Common myeloid progenitor, CD34-positive (primary cell): ENCODE measurements at places on chromosomes 2 and 18.

GRCh38 chr2:127278959-127279358, 15.0 kb downstream of the ERCC3 start:
- no peak for DNase-seq
- no peak overlapping the region for H3K27ac ChIP-seq
- no peak overlapping the region for H3K4me3 ChIP-seq

DNA sequence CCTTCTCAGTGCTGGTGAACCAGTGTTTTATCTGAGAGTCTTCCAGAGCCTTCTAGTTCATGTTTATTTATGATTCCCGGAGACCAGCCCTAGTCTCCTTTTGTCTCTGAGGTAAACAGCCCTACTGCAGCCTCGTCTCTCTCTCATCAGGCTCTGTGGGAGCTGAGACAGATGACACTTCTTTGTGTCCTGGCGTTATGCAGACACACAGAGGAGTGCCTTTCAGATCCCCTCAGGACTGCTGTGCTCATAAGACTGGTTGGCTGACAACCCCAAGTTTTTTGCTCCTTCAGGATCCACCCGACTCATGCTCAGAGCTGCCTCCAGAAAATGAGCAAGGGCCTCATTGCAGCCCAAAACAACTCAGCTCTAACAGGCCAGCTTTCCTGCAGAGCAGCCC, 523.8 kb upstream of the SPHKAP start:
- no peaks in the 10 kb centered on the region for H3K27me3 ChIP-seq
- H3K27ac ChIP-seq = no peak overlapping the region
- DNase-seq = no peak
- no peaks in the 10 kb centered on the region for H3K4me1 ChIP-seq
- no peak overlapping the region for H3K4me3 ChIP-seq

DNA sequence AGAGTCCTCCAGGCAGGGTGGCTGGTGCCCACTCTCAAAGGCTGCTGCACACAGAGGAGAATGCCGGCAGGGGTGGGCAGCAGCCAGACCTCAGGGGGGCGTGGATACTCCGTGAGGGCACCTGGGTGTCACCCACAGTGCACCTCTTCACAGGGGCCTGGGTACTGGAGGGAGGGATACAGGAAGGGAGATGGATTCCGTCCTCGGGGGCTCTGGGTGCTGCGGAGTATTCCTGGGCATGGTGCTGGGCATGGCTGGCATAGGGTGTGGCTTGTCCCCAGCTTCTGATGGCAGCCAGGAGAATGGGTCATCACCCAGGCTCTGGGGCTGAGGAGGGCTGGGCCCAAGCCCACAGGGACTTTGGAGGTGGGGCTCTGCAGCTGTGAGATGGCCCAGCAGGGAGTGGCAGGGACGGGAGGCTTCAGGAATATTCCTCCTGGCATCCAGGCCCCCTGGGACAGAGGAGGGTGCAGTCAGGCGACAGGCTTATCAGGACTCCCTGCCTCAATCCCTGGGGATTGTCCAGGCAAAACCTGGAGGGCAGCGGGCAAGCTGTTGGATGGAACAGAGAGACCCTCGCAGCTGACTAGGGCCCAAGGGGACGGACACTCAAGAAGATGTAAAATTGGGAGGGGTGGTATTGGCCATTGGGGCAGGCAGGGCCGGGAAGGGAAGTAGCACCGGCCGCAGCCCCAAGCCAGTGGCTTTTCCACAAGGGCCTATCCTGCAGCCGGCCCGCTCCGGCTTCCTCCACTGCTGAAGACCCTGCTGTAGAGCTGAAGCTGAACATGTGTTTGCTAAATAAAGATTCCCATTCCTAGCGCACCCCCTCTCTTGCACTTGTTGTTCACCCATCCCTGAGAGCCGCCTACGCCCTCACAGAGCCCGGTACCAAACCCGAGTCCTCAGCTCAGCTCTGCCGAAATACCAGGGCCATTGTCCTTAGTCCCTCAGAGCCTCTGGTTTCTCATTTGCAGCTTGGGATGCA, 5.7 kb upstream of the KLHL30 start:
- H3K4me3 ChIP-seq = no peak overlapping the region
- H3K27me3 ChIP-seq = no peaks in the 10 kb centered on the region
- no peak for DNase-seq
- no peak overlapping the region for H3K27ac ChIP-seq
- no peaks in the 10 kb centered on the region for H3K36me3 ChIP-seq

DNA sequence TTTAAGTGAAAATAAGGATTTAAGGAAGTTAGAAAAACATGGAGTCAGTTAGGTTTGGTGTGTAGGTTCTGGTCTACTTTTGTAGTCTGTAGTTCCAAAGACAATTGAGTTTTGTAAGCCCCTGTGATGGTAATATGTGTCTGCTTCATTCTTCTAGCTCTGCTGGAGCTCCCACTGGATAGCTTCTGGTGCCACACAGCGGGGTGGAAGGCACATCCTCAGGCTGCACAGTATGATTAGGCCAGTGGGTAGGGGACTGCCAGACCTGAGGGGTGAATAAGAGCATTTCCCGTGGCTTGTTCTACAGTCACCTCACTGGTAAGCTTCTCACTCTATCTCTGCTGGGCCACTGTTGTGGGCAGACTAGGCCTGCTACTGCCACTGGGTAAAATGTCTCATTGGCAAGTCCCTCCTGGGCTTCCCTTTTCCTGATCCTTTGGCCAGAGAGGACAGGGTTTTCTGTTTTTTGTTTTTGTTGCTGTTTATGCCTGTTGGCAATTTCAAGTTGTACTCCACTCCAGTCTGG, 44.5 kb downstream of the TMEM131 start:
- H3K27ac ChIP-seq = no peak overlapping the region
- peaks cover 4% of the 10 kb centered on the region for H3K4me1 ChIP-seq
- H3K27me3 ChIP-seq = no peaks in the 10 kb centered on the region
- H3K36me3 ChIP-seq = no peaks in the 10 kb centered on the region
- DNase-seq = peak; percentile 26

- no peaks in the 10 kb centered on the region for H3K27me3 ChIP-seq
- DNase-seq = no peak
Observed at GRCh38 chr2:42227491-42227890, 58.3 kb downstream of the EML4 start.

DNA sequence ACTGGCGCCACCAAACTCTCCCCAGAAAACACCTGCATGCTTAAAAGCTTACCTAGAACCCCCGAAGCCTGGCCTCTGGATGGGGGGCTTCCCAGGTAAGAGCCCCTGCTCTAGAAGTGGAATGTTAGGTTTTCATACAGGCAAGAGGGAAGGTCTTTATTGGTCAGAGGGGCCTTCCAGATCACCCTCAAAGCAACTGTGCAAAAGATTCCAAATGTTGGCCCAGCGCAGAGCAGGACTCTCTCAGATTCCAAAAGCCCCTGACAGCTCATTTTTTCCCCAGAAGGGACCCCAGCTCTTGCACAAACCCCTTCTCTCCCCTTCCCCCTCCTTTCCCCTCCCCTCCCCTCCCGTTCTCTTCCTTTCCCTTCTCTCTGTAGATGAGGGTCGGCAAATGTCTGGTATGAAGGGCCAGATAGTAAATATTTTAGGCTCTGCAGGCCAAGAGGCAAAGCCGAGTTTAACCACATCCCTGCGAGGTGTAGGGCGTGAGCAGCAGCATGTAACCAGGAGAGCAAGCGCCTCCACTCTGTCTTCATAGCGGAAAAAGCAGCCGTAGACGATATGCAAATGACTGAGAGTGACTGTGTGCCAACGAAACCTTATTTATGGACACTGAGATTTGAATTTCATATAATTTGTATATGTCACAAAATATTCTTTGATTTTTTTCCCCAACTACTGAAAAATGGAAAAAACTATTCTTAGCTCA, 116.9 kb downstream of the SMAD7 start:
- no peak overlapping the region for H3K27ac ChIP-seq
- peaks cover 4% of the 10 kb centered on the region for H3K4me1 ChIP-seq
- no peaks in the 10 kb centered on the region for H3K36me3 ChIP-seq
- no peak overlapping the region for H3K4me3 ChIP-seq

GRCh38 chr2:3432067-3432466, 52.6 kb downstream of the TRAPPC12 start:
- no peaks in the 10 kb centered on the region for H3K4me1 ChIP-seq
- no peak for DNase-seq
- no peak overlapping the region for H3K27ac ChIP-seq
- no peaks in the 10 kb centered on the region for H3K27me3 ChIP-seq
- no peak overlapping the region for H3K4me3 ChIP-seq

GRCh38 chr18:74373428-74373827, 57.8 kb downstream of the C18orf63 start:
- peaks cover 8% of the 10 kb centered on the region for H3K4me1 ChIP-seq
- no peak for DNase-seq
- H3K36me3 ChIP-seq = no peaks in the 10 kb centered on the region
- no peaks in the 10 kb centered on the region for H3K27me3 ChIP-seq
- no peak overlapping the region for H3K4me3 ChIP-seq

GRCh38 chr18:62710417-62710816, 4.9 kb upstream of the PHLPP1 start:
- H3K27ac ChIP-seq = no peak overlapping the region
- H3K4me1 ChIP-seq = peaks cover 11% of the 10 kb centered on the region
- no peaks in the 10 kb centered on the region for H3K27me3 ChIP-seq
- no peak overlapping the region for H3K4me3 ChIP-seq
- no peaks in the 10 kb centered on the region for H3K36me3 ChIP-seq

- H3K27ac ChIP-seq = no peak overlapping the region
- peaks cover 11% of the 10 kb centered on the region for H3K27me3 ChIP-seq
- no peaks in the 10 kb centered on the region for H3K36me3 ChIP-seq
- DNase-seq = no peak
Observed at GRCh38 chr2:26700078-26700477, 7.6 kb downstream of the KCNK3 start.

DNA sequence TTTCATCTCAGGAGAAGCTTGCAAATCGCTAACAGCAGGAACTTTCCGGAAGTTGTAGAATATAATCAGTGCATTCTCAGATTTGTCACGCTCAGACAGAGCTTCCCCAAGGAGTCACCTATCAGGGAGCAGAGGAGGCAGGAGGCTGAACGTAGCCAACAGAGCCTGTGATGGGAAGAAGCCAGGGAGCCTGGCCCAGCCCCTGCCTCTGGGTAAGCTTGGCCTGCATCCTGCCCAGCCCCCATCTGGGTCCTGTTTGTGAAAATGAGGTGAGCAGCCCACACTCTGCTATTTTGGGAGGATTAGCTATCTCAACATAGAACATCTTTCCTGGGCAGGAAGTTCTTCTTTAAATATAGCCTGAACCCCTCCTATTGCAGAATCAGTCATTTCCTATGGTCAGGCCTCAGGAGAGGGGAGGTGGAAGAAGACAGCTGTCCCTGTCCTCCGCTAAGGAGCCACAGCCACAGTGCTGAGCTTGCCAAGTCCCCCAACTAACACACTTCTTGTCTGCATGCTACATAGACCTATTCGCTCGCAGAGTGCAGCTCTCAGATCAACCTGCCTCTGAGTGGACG, 19.2 kb upstream of the PKDCC start:
- H3K4me1 ChIP-seq = no peaks in the 10 kb centered on the region
- H3K27ac ChIP-seq = no peak overlapping the region
- no peaks in the 10 kb centered on the region for H3K36me3 ChIP-seq
- no peaks in the 10 kb centered on the region for H3K27me3 ChIP-seq
- no peak for DNase-seq
- no peak overlapping the region for H3K4me3 ChIP-seq

DNA sequence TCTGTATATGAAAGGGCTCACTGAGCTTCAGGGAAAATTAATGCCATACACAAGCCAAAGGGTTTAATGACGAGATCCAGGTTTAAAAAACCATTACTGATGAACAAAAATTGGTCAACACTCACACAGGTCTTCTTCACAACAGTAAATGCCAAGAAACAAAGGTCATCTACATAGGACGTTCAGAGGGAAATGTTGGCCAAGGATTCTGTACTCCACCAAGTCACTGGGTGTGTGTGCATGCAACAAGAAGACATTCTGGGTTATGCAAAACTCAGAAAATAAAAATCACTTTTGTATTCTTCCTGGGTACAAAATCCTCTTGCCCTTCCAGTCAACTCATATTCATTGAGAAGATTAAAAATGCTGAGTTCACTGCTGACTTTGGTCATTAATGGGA, 78.3 kb downstream of the ACTR2 start:
- H3K36me3 ChIP-seq = no peaks in the 10 kb centered on the region
- H3K4me3 ChIP-seq = no peak overlapping the region
- H3K27ac ChIP-seq = no peak overlapping the region
- no peak for DNase-seq

GRCh38 chr2:149617476-149617875, 29.9 kb upstream of the MMADHC start:
- H3K4me3 ChIP-seq = no peak overlapping the region
- H3K36me3 ChIP-seq = no peaks in the 10 kb centered on the region
- no peak for DNase-seq
- H3K27ac ChIP-seq = no peak overlapping the region
- no peaks in the 10 kb centered on the region for H3K27me3 ChIP-seq
- H3K4me1 ChIP-seq = no peaks in the 10 kb centered on the region

DNA sequence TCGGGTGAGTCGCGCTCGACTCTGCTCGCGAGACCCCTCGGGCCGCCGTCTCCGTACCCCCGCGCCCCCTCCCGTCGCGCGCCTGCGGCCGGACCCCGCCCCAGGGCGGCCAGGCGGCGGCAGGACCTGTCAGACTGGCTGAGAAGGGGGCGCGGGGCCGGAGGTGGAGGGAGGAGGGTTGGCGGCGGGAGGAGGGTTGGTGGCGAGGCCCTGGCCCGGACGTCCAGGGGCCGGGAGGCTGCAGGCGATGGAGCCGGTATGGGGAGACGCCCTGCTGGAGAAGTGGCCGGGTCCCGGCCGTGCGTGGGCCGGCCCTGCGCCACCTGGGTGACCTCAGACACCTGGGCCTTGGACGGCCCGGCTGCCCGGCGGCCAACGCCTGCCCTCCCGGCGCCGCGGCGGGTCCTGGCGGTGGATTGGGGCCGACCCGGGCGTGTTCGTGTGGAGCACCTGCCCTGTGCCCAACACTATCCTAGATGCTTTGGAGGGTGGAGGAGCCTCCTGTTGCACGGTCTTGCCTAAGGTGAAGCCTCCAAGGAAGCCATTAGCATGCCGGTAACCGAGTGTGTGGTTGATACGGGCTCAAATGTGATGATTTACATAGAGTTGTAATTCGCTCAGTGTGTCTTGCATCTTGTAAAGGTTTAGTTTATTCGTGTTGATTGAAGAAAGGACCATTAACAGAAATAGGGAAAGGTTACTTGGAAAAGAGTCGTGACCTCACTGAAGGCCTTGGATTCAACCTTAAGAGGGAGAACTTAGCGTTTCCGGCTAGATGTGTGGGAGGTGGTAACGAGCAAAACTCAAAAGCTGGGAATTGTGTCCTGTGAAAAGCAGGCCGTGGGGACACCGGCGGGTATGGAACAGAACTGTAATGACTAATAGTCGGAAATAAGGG, 550 bp downstream of the MYL12B start:
- DNase-seq = peak; percentile 63
- peak overlapping the region; percentile 83 for H3K4me3 ChIP-seq
- H3K27ac ChIP-seq = peak overlapping the region; percentile 99
- peaks cover 10% of the 10 kb centered on the region for H3K36me3 ChIP-seq
- H3K4me1 ChIP-seq = peaks cover 49% of the 10 kb centered on the region

GRCh38 chr18:76783786-76784484, 38.4 kb upstream of the ZNF236 start:
- H3K4me3 ChIP-seq = no peak overlapping the region
- no peak overlapping the region for H3K27ac ChIP-seq
- H3K36me3 ChIP-seq = no peaks in the 10 kb centered on the region
- DNase-seq = no peak

GRCh38 chr2:124530203-124530602, 505.1 kb downstream of the CNTNAP5 start:
- H3K36me3 ChIP-seq = no peaks in the 10 kb centered on the region
- H3K4me1 ChIP-seq = no peaks in the 10 kb centered on the region
- H3K27ac ChIP-seq = no peak overlapping the region
- DNase-seq = peak; percentile 25
- no peak overlapping the region for H3K4me3 ChIP-seq
